ENCODE measurements at places on chromosomes 5 and 9.

- no peak for DNase-seq
Observed at GRCh38 chr9:33202552-33203201, 35.5 kb upstream of the B4GALT1 start.

GRCh38 chr9:20040991-20041696 is 252.3 kb upstream of the SLC24A2 start:
- no peak for DNase-seq

- no peak for DNase-seq
Observed at GRCh38 chr5:76209297-76209696, 126.1 kb downstream of the SV2C start.

DNA sequence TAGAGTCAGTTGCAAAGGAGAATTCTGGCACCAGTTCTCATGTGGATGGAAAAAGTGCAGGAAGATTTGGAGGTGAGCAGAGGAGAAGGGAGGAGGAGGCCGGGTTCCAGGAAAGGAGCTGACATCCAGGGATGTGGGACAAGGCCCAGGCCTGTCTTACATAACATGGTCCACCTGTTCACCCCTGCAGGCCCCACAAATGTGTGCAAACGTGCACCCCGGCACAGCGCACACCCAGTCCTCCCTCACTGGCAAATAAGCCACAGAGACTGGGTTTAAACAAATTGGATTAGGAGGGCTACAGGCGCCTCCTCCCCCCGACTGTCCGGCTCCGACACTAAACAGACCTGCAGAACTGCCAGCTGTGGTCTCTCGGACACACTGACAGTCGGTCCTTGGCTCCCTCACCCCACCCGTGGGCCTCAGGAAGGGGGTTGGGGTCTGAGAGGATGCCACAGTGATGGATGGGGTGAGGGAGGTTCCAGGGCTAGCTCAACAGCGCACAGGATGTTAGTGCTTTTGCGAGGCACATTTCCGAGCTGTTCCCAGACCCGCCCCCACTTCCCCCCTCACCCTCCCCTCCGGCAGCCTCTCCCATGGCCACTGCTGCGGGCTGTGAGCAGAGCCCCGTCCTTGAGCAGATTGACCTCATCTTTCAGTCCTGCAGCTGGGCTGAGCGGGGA is 43.4 kb upstream of the IL17B start:
- DNase-seq: no peak

- DNase-seq: no peak
Observed at GRCh38 chr5:105929858-105930257, 1740.9 kb downstream of the EFNA5 start.

GRCh38 chr9:126508171-126508591 is 105.5 kb upstream of the LMX1B start:
- no peak for DNase-seq

DNA sequence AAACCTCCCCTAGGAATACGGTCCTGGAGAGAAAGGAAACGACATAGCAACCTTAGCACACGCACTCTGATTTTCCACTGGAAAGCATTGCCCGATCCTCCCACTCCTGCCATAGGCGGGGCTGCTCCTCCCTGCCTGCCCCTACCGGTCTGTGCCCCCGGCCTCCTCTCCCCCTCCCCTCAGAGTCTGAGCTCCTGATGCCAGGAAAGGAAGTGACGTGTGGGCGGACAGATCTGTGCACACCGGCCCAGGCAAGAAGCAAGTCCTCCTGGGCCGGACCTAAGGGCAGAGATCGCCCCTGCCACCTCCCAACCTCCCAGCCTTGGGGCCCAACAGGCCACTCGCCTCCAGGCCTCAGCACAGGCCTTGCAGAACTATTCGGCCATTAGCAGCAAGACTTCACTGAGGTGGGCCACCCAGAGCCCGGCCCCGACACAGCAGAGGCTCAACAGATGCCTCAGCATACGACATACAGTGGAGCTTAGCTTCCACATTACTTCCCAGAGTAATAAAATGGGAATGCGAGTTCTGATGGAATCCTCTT is 7.2 kb downstream of the NINJ1 start:
- DNase-seq: no peak

- DNase-seq: no peak
Observed at GRCh38 chr5:159040181-159040580, 59.5 kb downstream of the EBF1 start.

- no peak for DNase-seq
Observed at GRCh38 chr9:23464275-23464674, 361.8 kb downstream of the ELAVL2 start.

DNA sequence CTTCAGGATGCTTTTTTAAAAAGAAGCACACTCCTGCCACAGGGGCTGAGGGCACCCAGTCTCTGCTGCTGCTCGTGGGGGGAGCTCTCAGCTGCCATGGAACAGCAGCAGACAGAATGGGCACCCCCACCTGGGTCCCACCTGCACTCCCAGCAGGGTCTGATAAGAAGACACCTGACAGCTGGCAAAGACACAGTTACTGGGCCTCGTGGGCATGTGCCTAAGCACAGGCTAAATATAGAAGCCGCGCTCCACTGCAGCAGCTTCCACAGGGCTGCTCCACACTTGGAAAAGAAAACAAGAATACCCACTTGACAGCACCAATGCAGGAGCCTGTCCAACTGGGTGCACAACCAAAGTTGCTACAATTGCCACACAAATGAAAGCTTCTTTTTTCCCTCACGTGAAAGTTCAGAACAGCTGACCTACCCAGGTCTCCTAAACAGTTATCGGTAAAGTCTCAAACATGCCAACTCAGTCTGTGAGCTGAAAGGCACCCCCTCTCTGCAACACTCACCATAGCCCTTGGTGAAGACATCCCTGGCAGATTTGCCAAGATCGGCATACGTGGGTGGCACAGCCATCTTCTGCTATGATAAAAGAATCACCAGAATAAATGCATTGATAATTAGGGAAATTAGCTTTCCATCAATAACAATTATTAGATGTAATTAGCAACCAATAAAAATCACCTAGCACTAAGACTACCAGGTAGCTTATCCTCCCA is 12.2 kb downstream of the VDAC1 start:
- DNase-seq: no peak

GRCh38 chr5:2721385-2722138 is 29.9 kb downstream of the IRX2 start:
- no peak for DNase-seq

DNA sequence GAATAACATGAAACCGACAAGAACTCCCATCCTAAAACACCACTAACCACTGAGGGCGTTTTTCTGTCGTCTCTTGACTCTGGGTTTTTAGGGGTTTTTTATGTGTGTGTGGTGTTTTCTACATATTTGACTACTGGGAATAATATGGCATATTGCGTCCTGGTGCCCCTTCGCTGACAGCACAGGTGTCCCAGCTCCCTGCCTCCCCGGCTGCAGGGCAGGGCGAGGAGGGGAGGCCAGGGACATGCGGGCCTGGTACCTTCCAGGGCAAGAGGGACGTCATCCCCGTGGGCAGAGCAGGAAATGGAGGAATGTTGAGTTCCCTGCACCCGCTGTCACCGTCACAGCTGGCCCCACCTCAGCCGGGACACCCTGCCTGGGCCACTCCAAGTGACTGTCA is 34.8 kb downstream of the VAV2 start:
- no peak for DNase-seq
